ENCODE measurements at places on chromosomes 11 and 22.

- no peak for DNase-seq
Observed at GRCh38 chr11:121241343-121242211, 51.0 kb upstream of the SC5D start.

DNA sequence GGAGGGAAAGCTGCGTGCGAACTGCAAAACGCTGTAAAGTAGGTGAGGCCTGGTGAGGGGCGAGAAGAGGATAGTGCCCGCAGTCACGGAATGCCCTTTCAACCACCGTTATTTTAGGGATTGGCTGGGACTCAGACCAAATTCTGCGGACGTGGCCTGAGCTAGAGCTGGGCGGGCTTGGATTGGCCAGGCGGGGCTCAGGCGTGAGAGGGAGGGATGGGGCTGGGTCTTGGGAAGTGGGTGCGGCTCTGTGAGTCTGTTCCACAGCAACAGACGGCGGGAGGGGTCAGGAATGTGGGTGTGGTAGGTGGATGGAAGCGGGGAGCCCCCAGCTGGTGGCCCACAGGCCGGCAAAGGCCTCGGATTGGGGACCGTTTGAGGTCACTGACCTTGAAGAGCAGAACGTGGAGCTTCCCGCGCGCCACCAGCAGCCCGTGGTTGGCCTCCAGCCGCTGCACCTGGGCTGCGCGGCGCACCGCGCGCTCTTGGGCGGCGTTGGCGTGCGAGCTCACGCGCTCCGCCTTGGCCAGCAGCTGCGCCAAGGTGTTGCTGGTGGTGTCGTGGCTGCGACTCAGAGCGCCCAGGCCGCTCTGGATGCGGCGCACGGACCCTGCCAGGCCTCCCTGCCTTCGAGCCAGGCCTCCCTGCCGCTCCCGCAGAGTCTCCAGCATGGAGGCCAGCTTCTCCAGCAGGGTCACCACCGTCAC is 444 bp downstream of the CAVIN3 start:
- no peak for DNase-seq

DNA sequence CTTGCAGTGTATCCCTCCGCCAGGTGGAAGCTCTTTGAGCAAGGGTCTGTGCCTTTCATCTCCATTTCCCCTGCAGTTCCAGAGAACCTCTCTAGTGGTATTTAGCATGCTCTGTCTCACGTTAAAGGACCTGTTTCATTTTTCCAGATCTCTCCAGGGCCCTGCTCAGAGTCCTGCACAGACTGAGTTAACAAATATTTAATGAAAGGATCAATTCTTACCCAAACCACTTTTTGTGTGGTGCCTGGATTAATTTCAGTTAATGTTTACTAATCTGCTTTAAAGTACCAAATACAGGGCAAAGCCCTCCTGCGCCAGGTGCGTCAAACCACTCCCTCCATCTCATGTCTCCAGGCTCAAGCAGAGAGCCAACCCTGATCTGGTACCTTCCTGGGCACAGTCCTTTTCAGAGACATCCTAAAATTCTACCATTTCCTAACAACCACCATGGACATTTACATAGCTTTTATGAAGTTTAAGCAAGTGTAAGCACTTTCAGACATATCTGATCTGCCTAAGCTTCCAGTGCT is 18.7 kb upstream of the ACER3 start:
- no peak for DNase-seq

DNA sequence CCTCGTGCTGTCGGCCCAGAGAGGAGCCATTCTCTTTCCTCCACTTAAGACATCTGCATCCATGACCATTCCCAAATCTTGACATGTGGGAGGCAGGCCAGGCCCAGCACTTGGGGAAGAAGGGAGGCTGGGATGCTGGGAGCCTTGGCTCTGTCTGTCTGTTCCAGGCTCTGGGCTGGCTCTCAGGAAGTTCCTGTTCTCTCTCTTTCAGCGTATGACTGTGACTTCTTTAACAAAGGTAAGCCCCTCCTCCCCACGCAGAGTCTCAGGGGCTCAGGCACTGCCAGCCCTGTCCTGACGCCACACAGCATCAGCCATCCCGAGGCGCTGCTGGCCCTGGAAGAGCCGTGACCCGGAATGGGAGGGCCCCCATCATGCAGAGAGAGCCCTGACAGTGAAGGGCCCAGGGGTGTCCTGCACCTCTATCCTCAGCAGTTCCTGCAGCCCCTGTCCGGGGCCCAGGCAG is 52.4 kb downstream of the OTOG start:
- no peak for DNase-seq

DNA sequence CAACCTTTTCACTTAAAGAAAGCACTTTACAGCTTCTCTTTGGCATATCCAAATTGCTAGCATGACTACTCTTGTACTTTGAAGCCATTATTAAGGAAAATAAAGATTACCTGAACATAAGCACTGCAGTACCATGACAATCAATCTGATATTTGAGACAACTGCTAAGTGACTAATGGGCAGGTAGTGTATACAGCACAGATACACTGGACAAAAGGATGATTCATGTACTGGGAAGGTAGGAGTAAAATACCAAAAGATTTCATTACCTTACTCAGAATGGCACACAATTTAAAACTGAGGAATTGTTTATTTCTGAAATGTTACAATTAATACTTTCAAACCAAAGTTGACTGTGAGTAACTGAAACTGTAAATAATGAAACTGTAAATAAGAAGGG is 1054.3 kb upstream of the TENM4 start:
- DNase-seq, result no peak

DNA sequence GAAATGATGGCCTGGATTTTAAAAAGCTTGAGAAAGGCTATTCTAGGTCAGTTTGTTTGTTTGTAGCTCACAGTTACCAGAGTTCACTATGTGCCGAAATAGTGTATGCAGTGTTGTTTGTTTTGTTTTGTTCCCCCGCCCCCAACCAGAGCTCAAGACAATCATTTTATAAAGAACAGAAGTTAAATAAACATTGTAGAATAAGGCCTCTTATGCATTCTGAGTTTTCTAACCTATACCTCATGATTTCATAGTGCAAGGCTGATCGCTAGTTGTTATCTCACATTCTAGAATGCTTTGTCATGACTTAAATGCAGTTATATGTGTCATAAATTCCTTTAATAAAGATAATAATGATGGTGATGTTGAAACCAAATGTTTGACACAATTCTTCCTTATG is 7.8 kb downstream of the KCNA4 start:
- DNase-seq, result no peak

DNA sequence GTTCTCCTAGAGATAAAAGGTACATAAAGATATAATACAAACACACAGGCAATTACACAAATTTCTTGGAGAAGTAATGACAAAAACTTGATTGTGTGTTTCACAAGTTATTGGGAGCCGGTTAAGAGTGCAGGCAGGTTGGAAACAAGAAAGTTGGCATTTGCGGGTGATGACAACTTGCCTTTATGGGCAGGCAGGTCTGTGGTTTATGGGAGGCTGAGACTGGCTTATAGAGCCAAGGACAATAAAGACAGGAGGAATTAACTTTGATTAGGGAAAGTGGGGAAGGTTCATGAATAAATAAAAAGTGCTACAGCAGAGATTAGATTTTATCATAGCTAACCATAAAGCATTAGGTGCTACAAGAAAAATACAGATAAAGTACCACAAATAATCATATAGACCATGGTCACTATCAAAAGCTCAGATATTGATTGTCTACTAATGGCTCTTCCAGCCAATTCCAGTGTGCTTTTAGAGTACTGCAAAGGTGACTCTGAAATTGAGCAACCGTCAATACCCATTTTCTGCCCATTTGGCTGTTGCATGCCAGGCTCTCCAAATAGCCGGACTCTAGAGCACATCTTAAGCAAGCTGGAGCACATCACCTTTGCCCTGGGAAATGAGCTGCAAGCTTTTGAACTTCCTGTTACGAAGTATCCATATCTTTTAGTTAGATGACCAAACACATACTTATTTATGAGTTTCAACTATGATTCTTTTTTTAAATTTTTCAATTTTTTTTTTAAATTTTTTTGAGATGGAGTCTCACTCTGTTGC is 33.9 kb upstream of the GAB2 start:
- no peak for DNase-seq

DNA sequence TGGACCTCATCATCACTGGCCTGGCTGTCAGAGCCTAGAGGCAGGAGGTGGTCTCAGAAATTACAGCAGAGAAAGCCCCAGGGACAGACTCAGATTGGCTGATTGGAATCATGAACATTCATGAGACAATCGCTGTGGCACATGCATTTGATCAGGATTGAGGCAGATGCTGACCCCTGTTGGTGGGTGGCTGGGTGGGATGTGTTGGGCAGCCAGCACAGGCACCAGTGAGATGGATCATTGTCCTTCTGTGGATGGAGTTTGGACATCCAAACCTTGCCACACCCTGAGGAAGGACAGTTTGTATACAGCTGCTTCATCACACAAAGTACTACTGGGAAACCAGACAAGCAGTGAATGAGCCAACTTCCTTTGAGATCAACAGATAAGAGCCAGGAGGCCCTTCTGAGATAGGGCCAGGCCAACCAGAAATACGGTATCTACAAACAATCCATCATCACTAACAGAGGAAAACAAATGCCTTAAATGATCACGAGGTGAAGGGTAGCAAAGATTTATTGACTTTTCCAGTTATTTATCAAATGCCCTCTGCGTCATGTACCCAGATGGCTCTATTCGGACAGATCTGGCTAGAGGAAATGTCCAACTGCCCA is 17.3 kb downstream of the COMMD9 start:
- no peak for DNase-seq

DNA sequence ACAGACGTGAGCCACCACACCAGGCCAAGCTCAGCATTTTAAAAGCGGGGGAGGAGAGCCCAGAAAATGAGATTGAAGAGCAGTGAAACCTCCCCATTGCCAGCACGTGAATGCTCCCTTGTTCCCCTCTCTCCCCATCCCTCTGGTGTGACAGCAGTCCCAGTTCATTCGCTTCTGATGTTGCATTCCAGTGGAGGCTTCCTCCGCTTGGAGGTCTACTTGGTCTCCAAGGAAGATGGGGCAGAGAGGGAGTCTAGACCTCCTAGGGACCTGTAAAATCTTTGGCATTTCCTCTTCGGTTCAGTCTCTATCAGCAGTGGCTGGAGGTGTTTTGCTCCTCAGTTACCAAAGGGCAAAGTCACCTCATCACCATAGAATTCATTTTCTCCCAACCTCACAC is 30.2 kb upstream of the EP300 start:
- no peak for DNase-seq

- no peak for DNase-seq
Observed at GRCh38 chr11:17406082-17406817, 17.8 kb upstream of the KCNJ11 start.

DNA sequence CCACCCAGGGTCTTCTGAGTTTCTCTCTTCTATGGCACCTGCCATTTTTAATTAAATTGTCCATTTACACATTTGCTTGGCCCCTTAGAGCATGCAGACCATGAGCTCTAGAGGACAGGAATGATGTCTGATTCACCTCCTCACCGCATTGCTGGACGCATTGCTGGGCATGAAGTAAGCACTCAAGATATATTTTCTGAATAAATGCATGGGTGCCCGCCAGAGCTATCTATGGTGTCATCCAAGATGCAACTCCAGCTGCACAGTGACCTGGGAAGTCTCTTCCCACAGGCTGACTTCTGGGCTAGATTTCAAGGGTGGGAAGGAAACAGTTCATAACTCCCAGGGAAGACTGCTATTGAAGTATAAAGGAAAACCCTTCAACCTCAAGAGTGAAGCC is 66.6 kb upstream of the ASPHD2 start:
- no peak for DNase-seq

DNA sequence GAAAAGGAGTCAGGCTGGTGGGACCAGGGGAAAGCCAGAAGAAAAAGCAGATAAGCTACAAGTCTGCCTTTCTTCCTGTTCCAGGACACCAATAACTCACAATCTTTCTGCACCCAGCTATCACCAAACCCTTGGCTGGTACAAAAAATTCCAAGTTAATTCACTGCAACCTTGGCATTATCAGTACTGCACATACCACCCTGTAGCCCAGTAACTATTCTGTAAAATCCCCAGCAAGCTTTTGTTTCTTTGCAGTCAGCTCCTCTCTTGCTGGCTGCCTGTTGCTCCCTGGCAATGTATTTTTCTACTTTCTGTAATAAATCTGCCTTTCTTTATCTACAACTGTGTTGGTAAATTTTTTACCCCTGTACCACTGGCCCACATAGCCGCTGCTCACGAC is 20.7 kb upstream of the DKK3 start:
- DNase-seq, result no peak

- peak; percentile 25 for DNase-seq
Observed at GRCh38 chr11:10450462-10451425, 4.3 kb upstream of the AMPD3 start.

DNA sequence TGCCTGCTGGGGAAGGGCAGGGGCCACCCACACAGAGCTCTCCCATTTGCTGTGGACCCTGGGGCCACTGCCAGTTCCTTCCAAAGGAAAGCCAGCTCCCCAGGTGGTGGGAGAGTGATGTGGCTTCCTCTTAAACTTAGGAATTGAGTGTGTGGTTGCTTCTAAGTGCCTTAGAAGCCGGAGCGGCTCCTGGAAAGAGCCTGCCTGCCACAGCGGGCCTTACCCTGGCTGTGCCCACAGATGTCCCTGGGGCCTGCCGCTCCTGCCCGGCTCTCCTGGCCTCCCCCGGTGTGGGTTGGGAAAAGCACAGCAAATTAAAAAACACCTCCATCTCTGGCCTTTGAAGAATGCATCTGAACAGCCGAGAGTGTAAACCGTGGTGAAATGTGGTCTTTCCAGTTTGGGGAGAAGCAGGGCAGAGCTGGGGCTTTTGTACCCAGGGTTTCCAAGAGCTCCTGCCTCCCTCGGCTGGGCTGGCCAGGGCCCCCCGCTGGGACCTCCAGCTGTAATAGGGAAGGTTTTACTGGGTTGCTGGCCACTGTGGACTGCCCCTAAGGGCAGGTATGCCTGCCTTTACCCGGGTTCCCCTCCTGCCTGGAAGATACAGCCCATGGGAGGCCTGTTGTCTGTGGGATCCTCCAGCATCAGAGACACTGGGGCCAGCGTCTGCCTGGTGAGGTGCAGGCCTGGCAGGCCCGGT is 30.2 kb downstream of the LRP5 start:
- DNase-seq, result no peak

DNA sequence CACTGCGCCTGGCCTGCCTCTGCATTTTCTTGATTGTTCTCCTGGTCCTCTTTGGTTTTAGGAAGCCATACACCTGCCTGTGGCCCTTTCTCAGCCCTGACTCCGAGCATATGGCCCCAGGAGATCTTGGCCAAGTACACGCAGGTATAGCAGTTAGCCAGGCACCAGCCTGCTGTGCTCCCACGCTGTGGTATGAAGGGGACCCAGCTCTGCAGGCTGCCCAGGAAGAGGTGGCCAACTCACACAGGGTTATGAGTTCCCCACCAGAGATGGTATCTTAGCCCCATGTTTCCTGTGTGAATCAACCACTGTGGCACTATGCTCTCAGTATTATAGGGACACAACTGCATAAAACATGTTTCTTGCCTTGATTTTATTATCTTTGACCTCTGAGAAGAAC is 31.1 kb downstream of the SGSM3 start:
- peak; percentile 40 for DNase-seq

DNA sequence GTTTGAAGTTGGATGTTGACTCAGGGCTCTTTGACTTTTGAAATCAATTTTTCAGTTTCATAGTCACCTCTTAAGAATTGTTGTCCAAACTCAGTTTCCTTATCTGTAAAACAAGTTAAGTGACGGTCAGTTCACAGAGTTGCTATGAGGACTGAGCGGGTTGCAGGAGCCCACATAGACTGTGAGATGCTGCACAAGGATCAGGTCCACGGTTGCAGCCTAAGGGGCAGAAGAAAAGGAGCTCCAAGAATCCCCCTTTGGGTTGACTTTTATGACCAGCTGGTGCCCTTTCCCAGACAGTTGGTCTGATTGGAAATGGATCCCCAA is 55.5 kb upstream of the TIMP3 start:
- DNase-seq, result no peak

- DNase-seq, result no peak
Observed at GRCh38 chr22:19776433-19777031, 16.0 kb downstream of the TBX1 start.

GRCh38 chr11:125625225-125625629 is 264 bp downstream of the CHEK1 start:
- DNase-seq, result no peak

Data from activated T-helper 1 cell treated with anti-CD3 and anti-CD28 coated beads, Interleukin-12 subunit alpha, Interleukin-12 subunit beta, Interleukin-2, Interleukin-4 antibody, amounts not matched to agents 30 ng/mL and 10 ng/mL and 1 ng/mL, durations not matched to agents 14 hours and 24 hours and 36 hours (primary cell).